ENCODE measurements at places on chromosomes 11 and 22.

- DNase-seq = no peak
These were observed 3.0 kb downstream of the PNPLA2 start for GRCh38 chr11:821512-822371.

GRCh38 chr11:79237091-79237490 is 203.7 kb downstream of the TENM4 start:
- DNase-seq = no peak

- DNase-seq = no peak
These were observed 9.0 kb downstream of the MB start for GRCh38 chr22:35608088-35608487.

DNA sequence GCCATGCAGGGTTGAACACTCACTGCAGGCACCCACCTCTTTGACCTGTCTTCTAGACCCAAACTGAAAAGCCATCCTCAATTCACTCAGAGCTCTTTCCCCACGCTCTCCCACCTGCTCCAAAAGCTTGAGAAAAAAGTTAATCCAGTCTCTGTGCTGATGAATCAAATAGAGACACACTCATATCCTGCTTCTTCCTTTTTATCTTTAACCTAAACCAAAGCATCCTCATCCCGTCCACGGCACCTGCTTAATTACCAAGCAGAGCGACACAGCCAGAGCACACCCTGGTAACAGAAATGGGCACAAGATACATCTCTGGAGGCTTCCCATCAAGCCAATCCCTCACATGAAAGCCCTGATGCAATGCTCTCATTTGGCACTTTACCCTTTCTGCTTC is 102.6 kb downstream of the PLEKHA7 start:
- no peak for DNase-seq

DNA sequence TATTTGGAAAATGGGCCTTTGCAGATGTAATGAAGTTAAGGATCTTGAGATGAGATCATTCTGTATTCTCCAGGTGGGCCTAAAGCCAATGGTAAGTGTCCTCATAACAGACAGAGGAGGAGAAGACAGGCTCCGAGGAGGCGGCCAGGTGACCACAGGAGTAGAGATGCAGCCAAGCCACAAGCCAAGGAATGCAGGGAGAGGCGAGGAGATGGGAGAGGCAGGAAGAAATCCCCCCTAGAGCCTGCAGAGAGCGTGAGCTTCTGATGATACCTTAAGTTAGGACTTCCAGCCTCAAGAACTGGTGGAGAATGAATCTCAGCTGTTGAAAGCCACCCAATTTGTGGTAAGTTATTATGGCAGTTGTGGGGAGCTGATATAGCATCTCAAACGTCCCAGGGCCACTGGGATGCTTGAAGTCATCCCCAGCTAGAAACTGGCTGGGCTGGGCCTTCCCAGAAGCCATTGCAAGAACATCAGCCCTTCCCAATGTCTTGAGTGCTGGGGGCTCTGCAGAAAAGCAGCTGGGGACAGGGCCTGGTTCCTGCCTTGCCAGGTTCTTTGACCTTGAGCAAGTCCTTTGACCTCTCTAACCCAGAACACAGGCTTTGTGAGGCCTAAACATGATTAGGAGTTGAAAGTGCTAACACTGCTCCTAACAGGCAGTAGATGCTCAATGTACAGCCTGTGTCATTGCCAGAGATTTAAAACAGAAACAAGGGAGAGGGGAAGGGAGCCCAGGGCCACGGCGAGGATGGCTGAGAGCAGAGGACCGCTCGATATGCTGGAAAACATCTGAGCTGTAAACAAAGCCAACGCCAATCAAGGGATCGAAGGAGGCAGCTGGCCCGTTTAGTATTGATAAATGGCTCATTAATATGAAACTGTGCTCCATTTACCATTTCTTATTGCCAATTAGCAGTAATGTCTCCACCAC is 632.3 kb downstream of the TBC1D22A start:
- DNase-seq = no peak

GRCh38 chr11:112004389-112004788 is 20.8 kb upstream of the DLAT start:
- DNase-seq = peak; percentile 22

- DNase-seq = no peak
These were observed 16.5 kb upstream of the OR9G4 start for GRCh38 chr11:56764976-56765375.

DNA sequence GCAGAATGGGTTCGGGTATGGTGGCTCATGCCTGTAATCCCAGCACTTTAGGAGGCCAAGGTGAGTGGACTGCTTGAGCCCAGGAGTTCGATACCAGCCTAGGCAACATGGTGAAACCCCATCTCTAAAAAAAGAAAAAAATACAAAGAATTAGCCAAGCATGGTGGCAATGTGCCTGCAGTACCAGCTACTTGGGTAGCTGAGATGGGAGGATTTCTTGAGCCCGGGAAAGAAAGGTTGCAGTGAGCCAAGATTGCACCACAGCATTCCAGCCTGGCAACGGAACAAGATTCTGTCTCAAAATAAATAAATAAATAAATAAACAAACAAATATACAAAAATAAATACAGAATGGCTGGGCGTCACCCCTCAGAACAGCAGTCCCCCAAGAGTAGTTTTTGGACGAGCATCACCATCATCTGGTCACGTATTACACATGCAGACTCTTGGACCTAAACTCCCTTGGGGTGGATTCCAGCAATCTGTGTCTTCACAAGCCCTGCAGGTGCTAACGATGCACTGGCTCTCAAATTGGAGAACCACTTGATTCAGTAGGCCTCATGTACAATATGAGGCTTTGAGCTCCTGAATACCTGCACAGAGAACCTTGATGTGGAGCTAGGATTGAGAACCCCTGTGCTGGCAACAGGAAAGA is 33.5 kb downstream of the CLMP start:
- DNase-seq = no peak

DNA sequence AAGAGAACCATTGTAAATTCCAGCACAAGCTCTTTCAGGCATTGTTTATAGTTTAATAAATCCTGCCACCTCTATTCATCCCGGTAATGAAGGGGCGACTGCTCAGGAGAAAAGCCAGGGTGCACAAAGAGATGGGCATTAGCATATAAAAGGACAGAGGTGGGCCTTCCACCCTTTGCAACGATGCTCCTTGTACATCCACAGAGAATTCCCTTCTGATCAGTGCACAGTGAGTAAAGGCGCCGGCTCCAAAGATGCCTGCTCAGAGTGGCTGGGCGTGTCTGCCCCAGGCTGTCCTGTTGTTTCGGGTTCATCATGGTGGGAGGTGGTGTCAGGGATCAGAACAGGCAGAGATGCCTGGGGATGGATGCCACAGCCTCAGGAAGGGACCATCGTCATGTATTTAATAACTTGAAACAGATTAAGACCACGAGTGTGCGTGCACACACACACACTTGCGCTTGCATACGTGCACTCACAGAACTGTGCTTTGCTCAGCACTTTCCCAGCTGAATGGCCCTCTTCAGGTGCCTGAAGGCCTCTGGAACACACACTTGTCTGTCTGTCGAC is 305.0 kb downstream of the TBC1D22A start:
- DNase-seq = no peak

DNA sequence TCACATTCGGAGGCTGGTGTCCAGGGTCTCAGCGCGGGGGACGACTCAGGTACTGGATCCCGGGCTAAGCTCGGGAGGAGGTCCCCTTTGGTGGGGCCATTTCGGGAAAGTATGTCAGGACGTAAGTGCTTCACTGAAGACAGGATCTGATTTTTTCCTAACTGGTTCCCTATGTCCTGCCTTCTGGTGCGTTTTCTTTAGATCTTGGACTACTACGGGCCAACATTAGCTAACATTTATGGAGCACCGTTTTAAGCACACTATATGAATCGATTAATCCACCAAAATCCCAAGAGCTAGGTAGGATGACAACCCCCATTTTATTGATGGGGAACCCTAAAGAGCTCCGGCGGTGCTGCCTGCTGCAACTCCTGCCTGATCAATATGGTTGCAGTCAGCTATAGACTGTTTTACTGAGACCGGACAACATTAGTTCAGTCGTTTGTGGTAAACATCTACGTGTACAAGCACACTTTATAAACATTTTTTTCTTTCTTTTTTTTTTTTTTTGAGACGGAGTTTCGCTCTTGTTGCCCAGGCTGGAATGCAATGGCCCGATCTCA is 17.0 kb upstream of the WDR74 start:
- no peak for DNase-seq

Data from common myeloid progenitor, CD34-positive (primary cell).